OCI-LY7 (cell line): ENCODE measurements at places on chromosomes 3 and 15. TPM values are rescaled to one million over a fixed set of nuclear protein-coding genes. Genes with fewer than 3 reads are reported as not detected.

- DNase-seq, result no peak
Measured at GRCh38 chr3:169663951-169664820, 674 bp upstream of the MECOM start.

DNA sequence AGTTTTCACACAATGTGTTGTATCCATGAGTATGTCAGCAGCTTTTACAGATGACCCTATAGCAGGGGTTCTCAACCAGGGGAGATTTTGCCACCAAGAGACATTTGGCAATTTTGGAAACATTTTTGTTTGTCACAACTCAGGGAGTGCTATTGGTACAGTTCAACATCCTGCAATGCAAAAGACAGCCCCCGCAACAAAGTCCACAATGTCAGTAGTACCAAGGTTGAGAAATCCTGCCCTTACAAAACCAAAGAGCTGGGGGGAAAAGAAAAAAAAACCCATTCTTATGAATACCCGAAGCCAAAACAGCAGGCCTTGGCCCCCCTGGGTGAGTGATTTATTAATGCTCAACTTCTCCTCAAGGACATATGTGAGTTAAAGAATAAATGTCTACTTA, 99.1 kb downstream of the LARS2 start:
- DNase-seq, result no peak

DNA sequence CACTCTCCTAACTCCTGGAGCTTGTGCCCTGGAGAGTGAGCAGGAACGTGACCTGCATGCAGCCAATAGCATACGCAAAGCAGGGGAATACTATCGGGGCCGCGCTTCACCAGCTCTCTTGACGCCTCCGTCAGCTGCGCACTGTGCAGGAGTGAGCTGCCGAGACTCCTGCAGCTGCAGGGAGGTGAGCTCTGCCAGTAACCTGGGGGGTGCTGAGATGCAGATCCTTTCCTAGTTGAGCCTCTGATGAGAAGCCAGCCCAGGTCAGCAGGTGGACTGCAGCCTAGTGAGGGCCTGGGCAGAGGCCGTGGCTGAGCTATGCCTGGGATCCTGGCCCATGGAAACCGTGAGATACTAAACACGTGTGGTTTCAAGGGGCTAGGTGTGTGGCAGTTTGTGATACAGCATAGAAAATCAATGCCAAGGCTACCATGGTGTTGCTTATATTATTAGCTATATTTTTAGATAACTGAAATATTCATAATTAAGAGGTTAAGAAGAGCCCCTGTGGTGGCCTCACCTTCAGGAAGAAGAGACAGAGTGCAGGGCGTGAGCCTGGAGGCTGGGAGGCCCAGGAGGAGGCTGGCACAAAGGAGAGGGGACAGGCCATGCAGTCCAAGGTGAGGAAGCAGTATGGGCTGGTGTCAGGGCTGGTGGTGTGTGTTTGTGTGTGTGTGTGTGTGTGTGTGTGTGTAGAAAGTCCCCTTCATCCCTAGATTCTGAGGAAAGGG, 5.9 kb upstream of the DNAJB8 start:
- DNase-seq, result no peak

GRCh38 chr15:100968050-100968966, 49.2 kb downstream of the LRRK1 start:
- DNase-seq, result no peak

GRCh38 chr15:98480844-98481243, 167.5 kb upstream of the IGF1R start:
- no peak for DNase-seq

DNA sequence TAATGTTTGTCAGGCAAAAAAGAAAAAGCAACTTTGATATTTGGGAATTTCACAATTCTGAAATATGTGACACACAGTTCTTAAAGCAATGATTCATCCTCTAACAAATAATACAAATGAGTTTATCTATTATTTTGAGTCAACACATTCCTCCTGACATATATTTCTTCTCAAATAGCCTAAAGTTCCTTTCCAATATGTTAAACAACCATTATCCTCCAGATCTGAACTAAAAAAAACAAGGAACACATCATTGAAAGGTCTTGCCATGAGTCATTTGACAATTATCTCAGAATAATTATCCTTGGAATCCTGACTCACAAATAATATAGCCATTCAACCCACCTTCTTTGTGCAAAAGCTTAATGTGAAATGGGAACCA, 208.7 kb upstream of the CDIN1 start:
- DNase-seq, result no peak

The IVD gene
- 57.2 and 67.3 TPM in 2 replicates for total RNA-seq

The GDPGP1 gene
- 12.1 and 12.9 TPM in 2 replicates for total RNA-seq

The AHSG gene
- total RNA-seq, result not detected in 2 replicates
